ENCODE measurements at places on chromosomes 1 and 21. TPM values are rescaled to one million over a fixed set of nuclear protein-coding genes. Genes with fewer than 3 reads are reported as not detected.

Gene ZBTB37
- 15.0 TPM for total RNA-seq

Gene FCRL5
- total RNA-seq = not detected

Gene MSH4
- 0.68 TPM for total RNA-seq

Gene PAQR6
- total RNA-seq = 12.5 TPM

Gene SMIM11
- total RNA-seq = 3.3 TPM

Gene KRTAP10-3
- total RNA-seq = not detected

Gene OPRD1
- total RNA-seq = 0.27 TPM

Gene PGBD5
- 1.1 TPM for total RNA-seq

Gene MYOM3
- total RNA-seq = not detected
